ENCODE measurements at places on chromosomes 5 and 9.

GRCh38 chr5:111454776-111455175, 57.6 kb downstream of the STARD4 start:
- no peak for DNase-seq

- no peak for DNase-seq
Observed at GRCh38 chr5:158727771-158728311, 371.9 kb downstream of the EBF1 start.

DNA sequence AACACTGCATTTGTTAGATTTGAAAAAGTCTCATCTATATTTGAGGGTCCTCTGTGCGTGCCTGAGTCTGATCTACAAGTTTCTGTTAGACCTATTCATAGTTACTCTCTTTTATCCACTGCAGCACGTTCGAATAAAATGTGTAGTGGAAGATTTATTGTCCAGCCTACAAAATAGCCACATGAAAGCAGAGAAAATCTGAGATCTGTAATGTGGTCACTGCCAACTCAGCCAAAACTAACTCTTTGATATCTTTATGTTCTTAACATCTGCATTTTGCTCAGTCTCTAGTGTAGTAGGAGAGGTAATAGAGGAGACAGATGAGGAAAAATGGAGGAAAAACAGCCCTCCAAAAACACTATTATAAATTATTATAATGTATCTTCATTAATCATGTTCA, 354.0 kb downstream of the NPR3 start:
- no peak for DNase-seq

DNA sequence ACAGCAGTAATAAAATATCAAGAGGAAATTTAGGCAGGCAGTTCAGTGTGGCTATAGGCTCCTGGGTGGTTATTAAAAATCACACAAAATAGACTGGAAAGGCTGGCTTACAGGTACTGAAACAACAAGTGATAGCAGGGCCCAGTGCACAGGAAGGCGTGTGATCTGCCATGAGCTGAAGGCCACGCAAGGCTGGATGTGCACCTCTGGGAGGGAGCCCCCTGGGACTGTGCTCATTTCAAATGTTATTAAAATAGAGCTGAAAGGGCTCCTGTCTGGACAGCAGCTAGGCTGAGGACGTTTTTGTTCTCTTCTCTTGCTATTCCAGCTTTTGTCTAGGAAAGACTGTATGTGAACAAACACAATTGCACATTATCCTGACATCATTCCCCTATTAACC, 324.3 kb upstream of the RFX3 start:
- no peak for DNase-seq

- no peak for DNase-seq
Observed at GRCh38 chr9:113659039-113659438, 195.5 kb downstream of the RGS3 start.

DNA sequence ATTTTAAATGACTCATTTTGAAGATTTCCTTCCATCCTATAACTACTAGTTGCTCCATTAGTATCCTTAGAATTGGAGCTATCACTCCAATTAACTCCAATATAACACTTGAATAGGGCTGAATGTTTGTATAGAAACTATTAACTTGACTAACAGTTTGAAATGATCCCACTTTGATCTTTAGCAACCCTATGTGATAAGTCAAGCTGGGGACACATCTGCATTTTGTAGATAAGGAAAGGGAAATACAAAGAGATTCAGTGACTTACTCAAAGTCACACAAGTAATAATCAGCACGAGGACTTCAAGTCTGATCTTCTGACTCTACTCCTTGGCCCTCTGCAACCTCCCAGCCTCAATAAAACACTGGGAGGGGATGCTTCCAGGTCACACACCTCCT, 101.1 kb downstream of the TMEM215 start:
- no peak for DNase-seq

- no peak for DNase-seq
Observed at GRCh38 chr5:179387151-179388110, 42.2 kb upstream of the ADAMTS2 start.

DNA sequence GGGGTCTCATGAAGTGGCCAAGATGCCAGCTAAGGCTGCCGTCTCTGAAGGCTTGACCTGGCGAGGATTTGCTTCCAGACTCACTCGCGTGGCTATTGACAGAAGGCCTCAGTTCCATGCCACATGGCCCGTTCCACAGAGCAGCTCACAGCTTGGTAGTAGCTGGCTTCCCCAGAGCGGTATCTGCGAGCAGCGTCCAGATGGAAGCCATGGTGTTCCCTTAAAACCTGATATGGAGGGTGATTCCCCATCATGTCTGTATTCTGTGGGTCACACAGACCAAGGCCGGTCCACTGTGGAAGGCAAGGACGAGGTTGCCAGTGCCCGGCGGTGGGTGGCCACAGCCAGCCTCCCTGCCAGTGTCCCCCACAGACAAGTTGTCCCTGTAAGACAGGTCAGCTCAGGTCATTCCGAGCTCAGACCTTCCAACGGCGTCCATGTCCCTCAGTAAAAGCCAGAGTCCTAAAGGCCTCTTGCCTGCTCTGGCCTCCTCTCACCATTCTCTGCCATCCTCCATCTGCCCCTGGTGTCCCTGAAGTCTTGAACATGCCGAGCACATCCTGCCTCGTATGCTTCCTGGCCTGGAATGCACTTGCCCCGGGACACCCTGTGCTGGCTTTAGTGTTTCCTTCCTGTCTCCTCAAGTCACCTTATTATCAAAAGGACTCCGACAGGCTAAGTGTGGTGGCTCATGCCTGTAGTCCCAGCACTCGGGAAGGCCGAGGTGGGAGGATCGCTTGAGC, 61.3 kb upstream of the LRRTM2 start:
- DNase-seq: no peak

DNA sequence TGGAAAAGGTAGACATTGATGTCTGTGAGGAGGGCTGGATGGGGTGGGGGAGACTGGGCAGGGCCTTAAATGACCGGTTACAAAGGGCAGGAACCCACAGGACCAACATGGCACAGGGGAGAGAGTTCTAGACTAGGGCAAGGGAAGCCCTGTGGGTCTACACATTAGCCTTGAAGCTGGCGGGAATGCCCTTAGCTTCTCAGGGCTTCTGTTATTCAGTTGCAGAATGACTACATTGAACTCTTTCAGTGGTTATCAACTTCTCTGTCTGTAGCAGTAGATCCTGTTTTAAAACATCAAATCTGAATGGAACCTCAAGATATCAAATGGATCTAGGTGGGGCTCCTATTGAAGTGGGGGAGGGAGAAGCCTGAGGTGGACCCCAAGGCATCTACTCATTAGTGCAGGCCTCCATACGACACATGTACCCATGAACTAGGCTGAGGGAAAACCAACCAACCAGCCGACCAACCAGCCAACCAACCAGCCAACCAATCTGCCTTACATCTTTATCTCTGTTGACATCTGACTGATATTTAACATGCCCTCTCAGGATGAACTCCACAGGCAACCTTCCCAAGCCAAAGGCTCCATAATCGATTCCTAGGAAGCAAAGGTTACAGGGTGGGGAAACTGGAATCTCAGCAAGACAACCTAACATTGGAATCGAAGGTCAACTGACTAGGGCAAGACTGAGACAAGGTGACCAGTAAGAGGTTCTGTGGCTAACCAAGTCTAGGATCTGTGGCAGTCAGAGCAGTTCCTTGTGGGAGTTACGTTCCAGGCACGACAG, 48.3 kb downstream of the DAP start:
- no peak for DNase-seq

- DNase-seq: no peak
Observed at GRCh38 chr9:108727580-108728111, 128.1 kb downstream of the ACTL7B start.

- no peak for DNase-seq
Observed at GRCh38 chr5:115589043-115589442, 13.2 kb downstream of the TICAM2 start.

DNA sequence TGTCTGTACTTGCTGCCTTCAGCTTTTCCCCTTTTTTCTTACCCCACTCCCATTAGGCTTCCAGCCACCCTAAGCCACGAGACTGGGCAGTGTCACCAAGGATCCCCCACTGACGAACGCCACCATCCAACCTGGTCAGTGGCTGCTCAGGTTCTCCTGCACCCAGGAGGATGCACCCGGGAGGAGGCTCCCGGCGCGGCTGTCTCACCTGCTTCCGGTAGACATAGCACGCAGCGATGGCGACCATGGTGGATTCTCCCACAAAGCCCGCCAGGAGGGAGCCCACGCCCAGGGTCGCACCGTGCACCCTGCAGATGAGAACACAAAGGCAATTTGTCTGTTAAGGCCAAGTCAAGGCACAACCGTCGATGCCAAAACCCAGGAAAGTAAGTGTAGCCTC, 48.1 kb downstream of the OTULIN start:
- DNase-seq: no peak

- DNase-seq: no peak
Observed at GRCh38 chr9:114737118-114737517, 55.1 kb upstream of the TEX48 start.
